ENCODE measurements at places on chromosomes 5 and 9. TPM values are rescaled to one million over a fixed set of nuclear protein-coding genes. Genes with fewer than 3 reads are reported as not detected.

PTPN3 gene
- 0.08 TPM for total RNA-seq

RASEF gene
- total RNA-seq, result not detected

IFNA13 gene
- not detected for total RNA-seq

GRCh38 chr5:77882670-77883257 is 106.6 kb upstream of the TBCA start:
- no peak for DNase-seq

DNA sequence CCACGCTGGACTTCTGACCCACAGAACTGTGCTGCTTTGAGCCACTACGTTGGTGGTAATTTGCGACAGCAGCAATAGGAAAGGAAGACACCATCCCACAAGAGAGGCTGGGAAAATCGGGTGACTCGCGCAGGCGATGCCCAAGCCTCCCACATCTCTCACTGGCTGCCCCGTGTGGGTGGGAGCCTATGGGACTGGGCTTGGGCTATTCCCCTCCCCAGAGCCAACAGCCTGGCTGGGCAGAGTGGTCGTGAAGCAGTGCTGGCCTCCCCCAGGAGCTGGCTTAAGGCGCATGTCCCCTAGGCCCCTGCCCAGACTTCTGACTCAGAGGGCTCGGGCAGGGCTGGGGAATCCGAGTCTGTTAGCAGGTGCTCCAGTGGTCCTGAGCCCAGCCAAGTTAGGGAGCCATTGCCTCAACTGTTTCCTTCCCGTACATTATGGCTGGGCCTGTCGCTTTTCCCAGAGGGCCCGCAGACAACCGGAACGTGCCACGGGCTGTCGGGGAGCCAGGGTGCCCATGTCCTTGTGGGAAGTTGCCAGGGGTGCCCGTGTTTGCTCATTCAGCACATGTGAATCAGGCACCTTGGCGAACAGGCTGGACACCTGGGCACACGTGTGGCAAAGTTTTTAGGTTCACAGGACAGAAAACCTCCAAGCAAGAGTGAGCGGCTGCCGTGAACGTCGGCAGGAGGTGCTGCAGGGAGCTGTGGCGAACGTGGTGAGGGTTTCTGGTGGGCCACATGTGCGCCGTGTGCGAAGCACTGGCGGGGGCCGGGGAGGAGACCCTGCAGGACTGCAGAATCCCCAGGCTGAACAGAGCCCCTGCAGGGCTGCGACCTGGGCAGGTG is 7.0 kb upstream of the RASGEF1C start:
- no peak for DNase-seq

DNA sequence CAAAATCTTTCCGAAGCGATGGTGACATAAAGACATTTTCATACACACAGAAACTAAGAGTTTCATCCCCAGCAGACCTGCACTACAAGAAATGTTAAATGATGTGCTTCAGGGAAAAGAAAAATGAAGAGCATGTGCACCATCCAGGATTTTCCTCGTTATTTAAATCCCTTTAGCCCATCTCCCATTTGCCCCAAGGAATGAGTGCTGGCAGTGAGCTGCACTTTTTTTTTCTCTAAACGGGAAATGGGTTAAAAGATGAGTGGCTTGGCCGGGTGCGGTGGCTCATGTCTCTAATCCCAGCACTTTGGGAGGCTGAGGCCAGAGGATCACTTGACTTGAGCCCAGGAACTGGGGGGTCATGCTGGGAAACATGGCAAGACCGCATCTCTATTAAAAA is 6.8 kb upstream of the LRRC14B start:
- no peak for DNase-seq

DNA sequence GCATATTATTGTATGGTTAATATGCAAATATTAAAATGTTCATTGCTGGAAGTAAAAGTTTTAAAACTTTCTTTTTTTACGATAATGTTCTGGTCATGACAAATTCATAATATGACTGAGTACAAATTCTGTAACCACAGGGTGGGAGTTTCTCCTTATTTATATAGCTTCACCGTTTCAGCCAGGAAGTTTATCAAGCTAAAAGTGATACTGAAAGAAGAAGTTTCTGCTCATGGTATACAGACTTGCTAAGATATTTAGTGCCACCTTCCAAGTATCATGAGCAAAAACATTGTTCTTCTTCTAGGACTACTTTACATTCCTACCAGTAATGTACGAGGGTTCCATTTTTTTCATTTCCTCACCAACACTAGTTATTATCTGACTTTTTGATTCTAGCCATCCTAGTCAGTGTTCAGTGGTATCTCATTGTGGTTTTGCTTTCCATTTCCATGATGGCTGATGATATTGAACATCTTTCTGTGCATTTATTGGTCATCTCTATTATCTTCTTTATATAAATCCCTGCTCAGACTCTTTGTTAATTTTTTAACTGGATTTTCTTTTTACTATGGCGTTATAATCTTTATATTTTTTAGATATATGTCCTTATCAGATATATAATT is 94.2 kb upstream of the PRRC1 start:
- no peak for DNase-seq

IL9 gene
- total RNA-seq, result 74.3 TPM
